CD4-positive, alpha-beta T cell treated with Interleukin-6 for 4 hours (primary cell): ENCODE measurements at places on chromosomes 6 and 20.

DNA sequence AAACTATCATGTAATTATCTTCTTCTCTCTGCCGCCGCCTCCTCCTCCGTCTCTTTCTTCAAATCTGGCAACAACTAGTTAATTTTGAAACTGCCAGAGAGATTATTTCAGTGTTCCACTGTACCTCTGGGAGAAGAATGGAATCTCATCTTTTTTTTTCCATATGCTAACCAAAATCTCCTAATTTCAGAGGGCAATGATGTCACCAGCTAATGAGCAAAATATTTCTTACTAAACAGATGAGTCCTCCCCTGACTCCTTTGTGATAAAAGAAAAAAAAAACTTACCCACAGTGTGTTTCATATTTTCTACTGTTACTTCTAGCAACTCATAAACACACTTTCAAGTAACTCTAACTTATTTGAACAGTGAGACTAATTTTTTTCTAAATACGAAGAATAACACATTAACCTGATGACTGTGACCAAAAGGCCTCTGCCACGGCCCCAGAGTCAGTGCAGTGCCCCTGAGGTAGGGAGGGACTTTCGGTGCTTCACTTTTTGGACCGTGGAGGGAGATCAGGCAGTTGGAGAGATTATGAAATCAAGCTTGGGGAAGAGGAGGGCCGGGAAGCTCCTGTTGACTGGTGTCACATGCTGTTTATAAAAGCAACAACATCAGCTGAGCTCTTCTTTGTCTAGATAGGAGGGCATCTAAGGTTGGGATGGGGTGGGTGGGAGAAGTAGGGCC is 159.6 kb downstream of the SASH1 start:
- no peak for DNase-seq

DNA sequence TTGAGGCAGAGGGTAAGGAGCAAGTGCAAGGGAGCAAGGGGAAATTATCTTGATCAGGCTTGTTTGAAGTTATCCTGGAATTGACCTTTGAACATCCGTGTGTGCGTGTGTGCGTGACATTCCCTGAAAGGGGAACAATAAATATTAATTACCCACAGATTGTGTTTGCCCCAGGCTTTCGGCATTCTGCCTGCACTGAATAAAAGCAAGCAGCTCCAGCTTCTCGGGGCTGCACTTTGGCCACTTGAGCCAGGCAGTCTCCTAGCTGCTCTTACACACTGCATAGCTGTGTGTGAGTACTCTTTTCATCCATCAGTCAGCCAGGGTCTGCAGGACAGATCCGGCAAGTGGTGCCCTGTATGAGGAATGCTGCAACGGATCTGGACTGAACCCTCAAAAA is 107.7 kb upstream of the BTN3A2 start:
- DNase-seq = no peak

- DNase-seq = no peak
Observed at GRCh38 chr20:63073738-63074065, 66.9 kb upstream of the BHLHE23 start.

- DNase-seq = no peak
Observed at GRCh38 chr20:34772437-34772836, 53.0 kb downstream of the NCOA6 start.

DNA sequence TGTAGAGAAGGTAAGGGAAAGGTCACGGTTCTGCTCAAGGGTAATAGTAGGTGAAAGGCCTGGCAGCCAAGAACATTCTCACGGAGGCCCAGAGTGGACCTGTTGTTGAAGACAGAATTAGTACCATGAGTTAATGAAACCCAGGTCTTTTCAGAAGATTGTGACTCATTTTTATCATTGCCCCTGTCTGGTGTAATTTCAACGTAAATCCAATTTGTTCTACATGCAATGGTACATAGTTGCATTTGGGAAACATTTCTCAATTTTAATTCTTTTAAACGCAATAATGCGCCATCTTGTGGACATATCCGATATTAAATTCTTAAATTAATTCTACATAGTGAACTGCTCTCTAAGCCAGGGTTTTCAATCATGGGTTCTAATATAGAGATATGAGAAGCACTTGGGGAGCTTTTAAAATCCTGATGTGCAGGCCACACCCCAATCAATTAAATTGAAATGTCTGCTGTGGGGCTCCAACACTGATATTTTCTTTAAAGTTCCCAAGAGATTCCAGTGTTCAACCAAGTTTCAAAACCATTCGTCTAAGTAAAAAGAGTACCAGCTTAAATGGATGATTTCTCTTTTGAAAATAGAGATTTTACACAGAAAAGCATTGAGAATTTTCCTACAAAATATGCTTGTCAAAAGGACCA is 257.4 kb downstream of the PLCB1 start:
- no peak for DNase-seq

DNA sequence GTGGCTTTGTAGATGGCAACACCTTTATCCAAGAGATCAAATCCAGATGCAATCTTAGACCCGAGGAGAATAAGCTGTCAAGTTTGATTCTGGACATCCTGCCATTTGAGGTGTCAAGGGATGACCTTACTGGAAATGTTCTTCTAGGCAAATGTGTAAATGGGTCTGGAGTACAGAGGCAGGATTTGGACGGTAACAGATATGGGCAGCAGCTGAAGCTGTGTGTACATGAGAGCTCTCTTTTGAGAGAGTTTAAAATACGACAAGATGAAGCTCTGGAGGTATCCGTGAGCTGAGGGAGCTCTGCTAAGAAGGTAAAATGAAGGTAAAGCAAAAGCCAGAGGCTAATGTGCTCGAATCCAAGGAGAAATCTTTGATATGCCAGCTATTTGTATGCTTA is 56.6 kb downstream of the RALGAPA2 start:
- no peak for DNase-seq

DNA sequence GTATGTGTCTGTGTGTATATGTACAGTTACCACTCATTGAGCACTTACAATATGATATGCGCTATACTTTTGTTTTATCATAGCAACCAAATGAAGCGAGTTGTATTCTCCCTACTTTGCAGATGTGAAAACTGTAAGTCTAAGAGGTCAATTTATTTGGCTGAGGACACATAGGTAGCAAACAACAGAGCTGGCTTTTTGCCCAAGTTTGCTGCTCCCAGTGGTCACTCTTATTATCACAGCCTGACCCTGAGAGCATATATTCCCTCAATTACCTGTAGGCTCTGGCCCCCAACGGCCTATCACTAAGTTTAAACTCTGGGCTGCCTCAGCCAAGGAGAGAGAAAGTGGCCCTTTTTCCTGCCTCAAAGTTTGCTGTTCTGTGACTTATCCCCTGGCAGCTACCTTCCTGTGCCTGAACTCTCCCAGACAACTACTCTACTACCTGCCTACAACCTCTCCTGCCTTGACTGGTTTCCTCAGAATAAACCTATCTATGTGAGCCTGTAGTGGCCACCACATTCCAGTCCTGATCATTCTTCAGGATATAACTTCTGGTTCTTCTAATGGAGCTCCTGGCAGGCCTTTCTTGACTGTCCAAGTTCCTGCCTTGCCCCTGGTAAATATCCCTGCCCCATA is 221.8 kb downstream of the FRK start:
- DNase-seq = no peak

DNA sequence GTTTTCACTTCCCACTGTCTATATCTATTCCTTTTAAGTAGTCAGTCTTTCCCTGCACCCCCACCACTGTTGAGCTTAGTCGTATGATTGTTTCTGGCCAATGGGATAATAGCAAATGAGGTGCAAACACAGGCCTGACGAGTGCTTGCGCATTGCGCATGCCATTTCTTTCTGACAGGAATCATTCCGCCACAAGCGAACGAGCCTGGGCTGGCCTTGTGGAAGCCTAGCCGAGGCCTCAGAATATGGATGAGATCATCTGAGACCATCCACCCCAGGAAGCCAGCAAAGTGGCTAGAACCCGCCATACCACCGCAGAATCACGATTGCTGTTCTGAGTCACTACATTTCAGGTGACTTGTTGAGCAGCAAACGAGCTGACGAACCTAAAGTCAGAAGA is 52.2 kb upstream of the PRL start:
- DNase-seq = no peak

DNA sequence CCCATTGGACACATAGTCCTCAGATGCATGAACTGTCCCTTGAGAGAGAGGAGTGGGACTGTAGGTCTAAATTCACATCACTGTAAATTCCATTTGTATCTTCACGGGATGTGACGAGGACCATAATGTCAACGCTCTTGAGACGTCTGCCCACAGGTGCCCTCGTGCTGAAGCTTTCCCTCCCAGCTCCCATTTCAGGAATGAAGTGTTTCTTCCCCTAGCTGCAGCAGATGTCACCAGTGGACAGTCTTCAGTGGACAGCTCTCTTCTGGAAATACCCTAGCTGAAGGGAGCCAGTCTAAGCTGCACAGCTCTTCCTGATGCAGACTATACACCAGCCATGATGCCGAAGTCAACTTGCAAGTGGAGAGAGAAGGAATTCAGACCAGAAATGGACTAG is 217.4 kb upstream of the ECI2 start:
- no peak for DNase-seq

- no peak for DNase-seq
Observed at GRCh38 chr6:43992783-43993644, 134.2 kb downstream of the MRPL14 start.

- DNase-seq = no peak
Observed at GRCh38 chr20:22904386-22904785, 130.7 kb upstream of the SSTR4 start.
